ENCODE measurements at places on chromosomes 5 and 9.

GRCh38 chr5:128174951-128175350 is 91.4 kb downstream of the SLC12A2 start:
- no peak for DNase-seq

DNA sequence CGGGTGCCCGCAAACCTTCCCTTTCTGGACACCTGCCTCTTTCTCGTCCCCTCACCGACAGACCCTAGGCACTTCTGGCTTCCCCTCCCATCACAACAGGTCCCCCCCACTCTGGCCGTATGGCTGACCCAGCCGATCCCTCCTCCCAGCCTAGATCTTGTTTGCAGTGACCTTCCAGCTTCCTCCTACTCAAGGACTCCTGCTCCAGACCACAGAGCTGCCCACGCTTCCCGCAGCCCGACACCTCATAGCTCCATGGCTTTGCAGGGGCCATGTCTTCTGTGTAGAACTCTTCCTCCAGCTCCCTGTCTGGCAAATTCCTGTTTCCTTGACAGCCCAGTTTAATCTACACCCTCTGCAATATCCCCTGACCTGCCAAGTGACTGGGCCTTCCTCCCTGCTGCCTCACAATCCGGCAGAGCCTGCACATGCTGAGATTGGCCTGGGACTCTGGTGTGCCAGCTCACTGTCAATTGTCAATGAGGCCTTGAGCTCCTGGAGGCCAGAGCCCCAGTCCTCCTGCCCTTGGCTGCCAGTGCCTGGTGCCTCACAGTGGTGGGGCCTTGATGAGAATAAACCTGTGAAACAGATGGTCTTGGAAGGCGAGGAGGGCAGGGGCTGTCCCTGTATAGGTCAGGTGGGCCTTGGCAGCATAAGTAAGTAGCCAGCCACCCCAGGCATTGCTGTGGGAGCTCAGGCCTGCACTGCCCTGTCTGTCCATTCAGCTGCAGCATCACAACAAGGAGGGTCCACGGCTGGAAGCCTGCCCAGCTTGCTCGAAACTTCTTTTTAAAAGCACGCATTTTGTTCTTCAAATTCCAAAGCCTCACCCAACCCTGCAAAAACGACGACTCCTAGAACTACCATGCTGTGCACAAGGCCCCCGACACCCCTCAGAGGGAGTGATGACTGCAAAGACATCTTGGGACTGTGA is 50.5 kb downstream of the GADD45G start:
- DNase-seq: no peak

DNA sequence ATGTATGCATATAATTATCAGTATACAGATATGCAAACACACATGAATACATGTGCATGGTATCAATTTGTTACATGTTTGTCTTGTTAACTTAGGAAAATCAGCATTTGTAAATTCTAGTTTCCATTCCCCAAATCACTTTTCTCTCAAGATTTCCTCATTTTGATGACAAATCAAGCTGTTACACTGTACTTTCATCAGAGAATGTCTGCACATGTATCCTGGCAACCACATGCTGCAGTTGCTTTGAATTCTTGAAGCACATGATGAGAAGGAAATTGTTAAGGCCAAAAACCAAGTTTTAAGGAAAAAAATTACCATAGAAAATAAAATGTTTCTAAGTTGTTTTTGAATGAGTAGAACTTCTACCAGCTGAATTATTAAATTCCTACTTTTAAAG is 1834.5 kb downstream of the EFNA5 start:
- DNase-seq: no peak

GRCh38 chr5:127451096-127451495 is 66.3 kb upstream of the PRRC1 start:
- no peak for DNase-seq

- no peak for DNase-seq
These were observed 199.1 kb upstream of the MPDZ start for GRCh38 chr9:13478639-13479038.

GRCh38 chr5:176540476-176540899 is 3.3 kb upstream of the RNF44 start:
- DNase-seq: no peak
